ENCODE measurements at places on chromosomes 6 and 20.

- DNase-seq: no peak
Observed at GRCh38 chr20:62293111-62293784, 9.5 kb upstream of the ADRM1 start.

DNA sequence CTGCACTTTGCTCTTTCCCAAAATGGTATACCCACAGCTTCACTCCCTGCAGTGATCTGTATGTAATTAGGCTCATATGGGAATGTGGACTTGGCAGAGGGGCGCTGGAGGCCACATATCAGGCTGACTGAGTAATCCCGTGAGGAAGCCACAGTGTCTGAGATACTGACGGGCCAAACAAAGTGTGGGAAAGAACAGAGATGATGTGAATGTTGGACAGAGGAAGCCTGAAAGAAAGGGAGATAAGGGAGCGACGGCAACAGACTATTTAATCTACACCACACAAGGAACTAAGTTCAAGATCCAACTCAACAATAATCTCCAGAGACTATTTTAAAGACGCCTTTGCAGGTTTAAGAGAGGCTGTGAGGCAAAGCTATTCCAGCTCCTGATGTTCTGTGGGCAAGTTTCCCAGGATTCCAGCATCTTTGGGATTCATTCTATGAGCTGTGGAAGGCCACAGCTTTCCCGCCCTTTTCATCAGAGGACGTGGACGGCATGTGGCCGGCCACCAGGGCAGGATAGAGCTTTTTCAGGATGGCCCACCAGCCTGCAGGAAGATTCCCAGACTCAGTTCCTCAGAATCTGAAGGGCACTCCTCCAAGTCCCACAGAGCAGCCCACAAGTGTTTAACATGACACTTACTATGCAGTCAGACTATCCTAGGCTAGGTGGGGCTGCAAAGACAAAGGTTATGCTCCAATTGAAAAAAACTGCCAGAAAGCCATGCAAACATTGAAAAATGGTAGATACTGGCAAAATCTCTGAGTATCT, 237.5 kb downstream of the ATXN1 start:
- no peak for DNase-seq

DNA sequence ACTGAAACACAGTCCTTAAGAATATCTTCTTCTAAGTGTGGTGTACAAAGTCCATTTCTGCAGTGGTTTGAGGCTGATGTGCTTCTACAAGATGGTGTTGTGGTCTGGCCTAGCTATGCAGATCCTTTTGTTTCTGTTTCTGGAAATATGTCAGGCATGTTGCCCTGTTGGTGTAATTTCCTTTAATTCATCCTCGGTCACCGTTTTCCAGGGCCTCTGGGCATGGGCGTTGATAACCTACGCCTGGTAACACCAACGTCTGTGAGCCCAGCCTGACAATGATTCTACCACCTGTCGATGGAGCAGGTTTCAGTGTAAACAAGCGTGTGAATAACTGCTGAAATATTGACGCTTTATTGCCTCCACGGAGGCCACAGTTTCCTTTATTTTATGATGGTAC, 33.3 kb upstream of the AFDN start:
- no peak for DNase-seq

DNA sequence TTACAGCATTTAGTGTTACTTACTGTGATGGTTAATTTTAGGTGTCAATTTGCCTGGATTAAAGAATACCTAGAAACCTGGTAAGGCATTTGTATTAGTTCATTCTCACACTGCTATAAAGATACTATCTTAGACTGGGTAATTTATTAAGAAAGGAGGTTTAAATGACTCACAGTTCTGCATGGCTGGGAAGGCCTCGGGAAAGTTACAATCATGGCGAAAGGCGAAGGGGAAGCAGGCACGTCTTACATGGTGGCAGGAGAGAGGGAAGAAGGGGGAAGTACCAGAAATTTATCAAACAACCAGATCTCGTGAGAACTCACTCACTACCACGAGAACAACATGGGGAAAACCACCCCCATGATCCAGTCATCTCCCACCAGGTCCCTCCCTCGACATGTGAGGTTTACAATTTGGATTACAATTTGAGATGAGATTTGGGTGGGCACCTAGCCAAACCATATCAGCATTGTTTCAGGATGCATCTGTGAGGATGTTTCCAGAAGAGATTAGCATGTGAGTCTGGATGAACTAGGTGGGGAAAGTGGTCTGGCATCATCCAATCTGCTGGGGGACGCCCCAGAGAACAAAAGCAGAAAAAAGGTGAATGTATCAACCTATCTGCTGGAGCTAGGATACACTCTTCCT, 76.8 kb downstream of the MKKS start:
- DNase-seq: no peak

DNA sequence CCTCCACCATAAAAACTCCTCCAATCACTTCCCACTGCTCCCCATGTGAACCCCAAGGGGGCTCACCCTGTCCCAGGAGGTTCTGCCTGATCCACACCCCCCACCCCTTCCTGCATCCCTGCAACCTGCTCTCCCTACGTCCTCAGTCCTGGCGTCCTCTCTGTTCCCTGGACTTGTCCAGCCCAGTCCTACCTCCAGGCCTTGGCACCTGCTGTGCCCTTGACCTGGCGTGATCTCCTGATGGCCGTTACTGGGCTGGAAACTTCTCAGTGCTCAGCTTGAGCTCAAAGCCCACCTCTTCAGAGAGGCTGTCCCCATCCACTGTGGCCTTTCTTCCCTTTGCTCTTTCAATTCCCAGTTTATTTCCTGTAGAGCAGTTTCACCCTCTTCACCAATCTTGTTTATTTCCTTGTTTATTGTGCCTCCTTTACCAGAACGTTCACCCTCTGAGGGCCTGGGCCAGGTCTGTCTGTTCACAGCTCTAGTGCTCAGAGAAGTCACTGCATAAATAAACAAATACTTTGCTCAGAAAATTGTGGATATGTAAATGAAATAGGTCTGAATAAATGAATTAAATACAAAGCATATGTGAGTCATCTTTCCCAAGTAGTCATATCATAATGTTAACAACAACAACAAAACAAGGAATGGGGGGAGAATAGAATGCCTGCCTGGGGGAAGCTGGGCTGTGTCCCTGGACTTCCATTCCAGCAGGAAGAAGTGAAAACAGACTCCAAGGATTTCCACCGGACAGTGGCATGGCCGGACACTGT, 175.7 kb upstream of the SULF2 start:
- DNase-seq: no peak

DNA sequence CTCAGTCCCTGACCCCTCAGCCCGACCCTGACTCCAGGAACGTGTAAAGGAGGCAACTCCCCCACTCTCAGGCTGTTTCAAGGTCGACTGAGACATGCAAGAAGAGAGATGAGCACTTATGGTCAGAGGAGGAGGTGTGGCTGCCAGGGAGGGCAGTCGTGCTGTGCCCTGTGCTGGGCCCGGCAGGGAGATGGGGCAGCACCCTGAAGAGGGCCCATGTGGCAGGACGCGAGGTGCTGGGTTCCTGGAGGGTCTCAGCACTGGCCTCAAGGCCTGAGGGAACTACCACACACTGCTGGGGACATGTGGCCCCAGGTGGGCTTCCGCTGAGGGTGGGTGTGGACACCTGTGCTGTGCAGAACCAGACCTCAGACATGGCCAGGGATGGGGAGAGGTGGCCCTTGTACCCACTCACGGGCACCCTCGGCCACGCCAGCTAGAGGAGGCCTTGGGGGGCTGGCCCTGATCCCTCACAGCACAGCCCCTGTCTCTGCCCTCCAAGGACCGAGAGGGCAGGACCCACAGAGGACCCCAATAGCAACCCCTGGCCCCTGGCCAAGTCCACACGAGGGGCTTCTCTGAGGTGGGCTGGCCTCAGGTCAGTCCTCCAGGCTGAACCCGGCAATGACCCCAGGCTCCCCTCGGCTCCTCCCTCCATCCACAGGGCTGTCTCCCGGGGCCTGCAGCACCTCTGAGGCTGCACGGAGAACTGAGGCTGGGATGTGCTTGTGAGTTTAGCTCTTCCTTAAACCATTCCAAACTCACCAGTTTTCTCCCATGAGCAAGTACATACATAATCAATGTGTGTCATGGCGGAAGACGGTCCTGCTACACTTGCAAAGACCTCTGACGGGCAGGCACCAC, 8.7 kb downstream of the SLC2A4RG start:
- DNase-seq: no peak

DNA sequence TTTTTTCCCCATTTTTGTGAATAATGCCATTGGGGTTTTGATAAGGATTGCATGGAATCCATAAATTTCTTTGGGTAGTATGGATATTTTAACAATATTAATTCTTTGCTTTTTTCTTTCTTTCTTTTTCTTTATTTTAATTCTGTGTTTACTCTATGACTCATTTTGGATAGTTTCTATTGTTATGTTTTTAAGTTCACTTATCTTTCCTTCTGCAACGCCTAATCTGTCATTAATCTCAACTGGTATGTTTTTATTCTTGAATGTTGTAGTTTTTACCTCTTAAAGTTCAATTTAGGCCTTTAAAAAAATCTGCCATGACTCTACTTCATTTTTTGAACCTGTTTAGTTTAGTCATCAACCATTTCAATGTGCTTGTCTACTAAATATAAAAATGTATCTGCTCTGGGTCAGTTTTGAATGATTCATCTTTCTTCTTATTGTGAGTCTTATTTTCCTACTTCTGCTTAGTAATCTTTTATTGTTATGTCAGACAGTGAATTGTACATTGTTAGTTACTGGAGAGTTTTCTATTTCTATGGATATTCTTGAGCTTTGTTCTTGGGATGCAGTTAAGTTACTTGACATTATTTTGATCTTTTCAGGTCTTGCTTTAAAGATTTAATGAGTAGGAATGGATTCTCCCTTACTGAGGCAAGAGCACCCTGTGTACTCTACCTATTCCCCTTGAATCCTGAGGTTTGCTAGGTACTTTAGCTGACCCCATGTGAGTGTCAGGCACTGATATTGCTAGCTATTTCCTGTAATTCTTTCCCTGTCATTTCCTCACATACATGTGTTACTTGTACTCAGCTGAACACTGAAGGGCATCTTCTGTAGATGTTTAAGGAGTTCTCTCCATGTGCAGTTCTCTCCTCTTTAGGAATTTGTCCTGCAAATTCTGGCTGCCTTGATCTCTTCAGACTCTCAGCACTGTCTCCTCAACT, 104.2 kb downstream of the TFAP2B start:
- DNase-seq: no peak

- no peak for DNase-seq
Observed at GRCh38 chr6:78986161-78986560, 91.9 kb downstream of the PHIP start.

- DNase-seq: no peak
Observed at GRCh38 chr6:64221776-64222175, 586.2 kb downstream of the PHF3 start.

DNA sequence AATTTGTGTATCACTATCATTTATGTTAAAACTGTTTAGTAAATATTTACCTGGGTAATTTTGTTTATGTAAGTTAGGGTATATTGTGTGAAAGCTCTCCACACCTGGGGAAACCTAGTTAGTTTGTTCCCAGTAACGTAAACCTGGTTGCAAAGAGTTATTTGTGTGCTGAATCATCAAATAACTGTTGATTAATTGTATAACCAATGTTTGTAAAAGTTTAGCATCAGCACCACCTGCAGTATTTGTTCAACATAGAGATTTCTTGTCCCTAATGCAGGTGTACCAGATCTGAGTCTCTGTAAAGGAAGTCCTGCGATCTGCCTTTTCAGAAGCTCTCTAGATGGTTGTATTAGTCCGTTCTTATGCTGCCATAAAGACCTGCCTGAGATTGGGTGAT, 440.4 kb downstream of the COL12A1 start:
- DNase-seq: no peak

- no peak for DNase-seq
Observed at GRCh38 chr6:104858642-104859041, 1.1 kb downstream of the HACE1 start.

DNA sequence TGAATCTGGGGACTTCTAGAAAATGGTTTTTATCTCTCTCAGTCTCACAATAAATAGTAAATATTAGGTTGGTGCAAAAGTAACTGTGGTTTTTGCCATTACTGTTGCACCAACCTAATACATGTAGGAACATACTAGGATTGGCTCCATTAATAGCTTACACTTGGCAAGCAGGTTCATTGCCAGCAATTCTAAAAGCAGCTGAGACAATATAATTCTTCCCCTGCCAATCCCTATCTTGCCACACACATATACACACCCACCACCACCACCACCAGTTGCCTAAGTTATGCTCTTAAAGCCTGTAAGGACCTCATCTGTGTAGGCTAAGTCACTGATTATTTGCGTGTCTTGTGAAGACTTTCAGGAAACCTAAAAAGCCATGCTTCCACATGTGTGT, 145.1 kb downstream of the KIF16B start:
- no peak for DNase-seq

- no peak for DNase-seq
Observed at GRCh38 chr20:17568045-17568788, 1.7 kb upstream of the DSTN start.

GRCh38 chr6:136173519-136174507, 76.3 kb downstream of the MTFR2 start:
- DNase-seq: no peak

DNA sequence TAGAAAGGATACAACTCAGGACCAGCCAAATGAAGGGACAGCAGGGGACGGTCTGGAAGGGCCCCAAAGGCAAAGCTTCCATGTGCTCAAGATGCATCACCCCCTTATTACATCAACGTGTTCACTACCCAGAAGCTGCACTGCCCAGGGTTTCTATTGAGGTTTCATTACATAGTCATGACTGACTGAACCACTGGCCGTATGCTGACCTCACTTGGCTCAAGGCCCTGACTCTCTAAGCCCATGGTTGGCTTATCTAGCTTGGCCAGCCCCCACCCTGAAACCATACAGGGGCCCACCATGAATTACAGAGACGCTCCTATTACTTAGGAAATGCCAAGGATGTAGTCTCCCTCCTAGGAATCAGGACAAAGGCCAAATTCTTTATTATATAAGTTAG, 179.4 kb downstream of the FOXC1 start:
- no peak for DNase-seq

DNA sequence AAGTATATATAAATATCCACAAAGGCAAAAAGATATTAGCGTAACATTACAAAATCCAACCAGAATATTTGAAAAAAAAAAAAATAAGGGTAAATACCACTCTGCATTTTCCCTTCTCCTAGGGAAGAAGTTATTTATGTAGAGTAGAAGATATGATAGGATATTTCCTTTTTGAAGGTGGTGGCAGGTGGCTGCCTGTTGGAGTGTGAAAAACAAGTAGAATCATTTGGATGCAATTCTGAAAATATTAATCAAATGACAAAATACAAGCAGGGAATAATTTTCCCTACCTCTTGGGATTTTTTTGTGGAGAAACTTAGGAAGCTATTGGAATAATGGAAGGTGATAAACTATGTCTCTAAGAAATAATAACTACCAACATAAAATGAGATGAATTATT, 62.5 kb upstream of the OGFRL1 start:
- no peak for DNase-seq

DNA sequence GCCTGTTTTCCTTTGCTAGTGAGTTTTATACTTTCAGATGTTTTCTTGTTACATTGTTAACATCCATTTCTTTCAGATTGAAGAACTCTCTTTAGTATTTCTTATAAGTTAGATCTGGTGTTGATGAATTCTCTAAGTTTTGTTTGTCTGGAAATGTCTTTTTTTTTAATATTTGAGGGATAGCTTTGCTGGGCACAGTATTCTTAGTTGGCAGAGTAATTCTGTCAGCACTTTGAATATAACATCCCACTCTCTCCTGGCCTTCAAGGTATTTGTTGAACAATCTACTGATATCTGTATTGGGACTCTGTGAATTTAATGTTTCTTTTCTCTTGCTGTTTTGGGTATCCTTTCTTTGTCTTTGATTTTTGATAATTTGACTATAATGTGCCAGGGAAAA, 79.4 kb upstream of the UST start:
- DNase-seq: no peak

- peak; percentile 13 for DNase-seq
Observed at GRCh38 chr6:139540276-139540675, 165.8 kb upstream of the CITED2 start.

GRCh38 chr6:34230653-34231371, 5.9 kb upstream of the HMGA1 start:
- no peak for DNase-seq
